ENCODE measurements at places on chromosomes 1 and 21.

GRCh38 chr1:184388319-184388889 is 1.6 kb downstream of the C1orf21 start:
- DNase-seq = no peak

DNA sequence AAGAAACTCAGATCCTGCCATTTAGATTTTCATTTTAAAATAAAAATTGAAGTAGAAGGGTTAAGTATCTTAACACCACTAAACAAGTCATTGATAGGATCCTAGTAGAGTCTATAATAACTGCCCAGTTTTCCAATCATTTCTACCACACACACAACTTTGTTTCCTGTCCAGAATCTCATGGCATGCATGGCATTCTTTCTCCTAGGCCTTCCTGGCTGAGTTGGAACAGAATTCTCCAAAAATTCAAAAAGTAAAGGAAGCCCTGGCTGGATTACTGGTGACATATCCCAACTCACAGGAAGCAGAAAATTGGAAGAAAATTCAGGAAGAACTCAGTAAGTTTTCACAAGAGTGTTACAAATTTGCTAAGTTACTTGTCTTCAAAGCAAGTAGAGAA is 111.4 kb upstream of the BMP8A start:
- no peak for DNase-seq

GRCh38 chr1:12475101-12475500 is 142.9 kb downstream of the DHRS3 start:
- no peak for DNase-seq

GRCh38 chr1:24286246-24287010 is 32.7 kb upstream of the GRHL3 start:
- DNase-seq = no peak

GRCh38 chr1:21874328-21874727 is 62.3 kb downstream of the LDLRAD2 start:
- no peak for DNase-seq

DNA sequence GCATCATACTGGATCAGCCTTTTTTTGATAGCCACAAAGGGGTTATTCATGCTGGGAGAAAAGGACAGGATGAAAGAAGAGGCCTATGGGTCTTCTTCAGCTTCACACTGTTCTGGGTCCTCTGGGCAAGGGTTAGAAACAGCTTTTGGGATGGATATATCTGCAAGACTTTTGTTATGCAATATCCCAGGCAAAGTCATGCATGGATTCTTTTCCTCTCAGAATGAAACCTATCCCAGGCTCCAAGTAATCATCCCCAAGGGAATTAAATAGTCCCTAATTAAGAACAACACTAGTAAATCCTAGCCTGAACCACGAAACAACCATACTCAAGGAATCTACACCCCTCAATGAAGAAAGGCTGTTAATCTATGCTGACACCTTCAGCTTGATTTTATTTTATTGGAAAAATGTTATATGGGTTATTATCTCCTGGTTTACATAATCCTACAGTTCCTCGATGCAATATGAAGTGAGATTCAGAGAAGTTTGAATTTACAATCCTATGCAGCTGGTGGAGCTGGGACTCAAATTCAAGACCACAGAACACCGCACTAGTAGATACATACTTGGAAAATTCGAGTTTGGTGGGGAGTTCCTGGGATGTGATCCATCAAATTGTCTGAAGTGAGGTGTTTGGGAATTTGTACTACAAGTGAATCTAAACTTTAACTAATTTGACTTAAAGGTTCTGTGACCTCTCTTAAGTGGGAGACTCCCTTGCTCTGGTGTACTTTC is 338.6 kb downstream of the TBX15 start:
- DNase-seq = no peak

GRCh38 chr21:16312321-16312720 is 582.5 kb downstream of the USP25 start:
- DNase-seq = no peak

All from GM12892 (cell line).